Common myeloid progenitor, CD34-positive (primary cell): ENCODE measurements at places on chromosomes 6 and 20.

GRCh38 chr20:24996449-24997377 lies 4.2 kb upstream of the APMAP start:
- no peak for DNase-seq

DNA sequence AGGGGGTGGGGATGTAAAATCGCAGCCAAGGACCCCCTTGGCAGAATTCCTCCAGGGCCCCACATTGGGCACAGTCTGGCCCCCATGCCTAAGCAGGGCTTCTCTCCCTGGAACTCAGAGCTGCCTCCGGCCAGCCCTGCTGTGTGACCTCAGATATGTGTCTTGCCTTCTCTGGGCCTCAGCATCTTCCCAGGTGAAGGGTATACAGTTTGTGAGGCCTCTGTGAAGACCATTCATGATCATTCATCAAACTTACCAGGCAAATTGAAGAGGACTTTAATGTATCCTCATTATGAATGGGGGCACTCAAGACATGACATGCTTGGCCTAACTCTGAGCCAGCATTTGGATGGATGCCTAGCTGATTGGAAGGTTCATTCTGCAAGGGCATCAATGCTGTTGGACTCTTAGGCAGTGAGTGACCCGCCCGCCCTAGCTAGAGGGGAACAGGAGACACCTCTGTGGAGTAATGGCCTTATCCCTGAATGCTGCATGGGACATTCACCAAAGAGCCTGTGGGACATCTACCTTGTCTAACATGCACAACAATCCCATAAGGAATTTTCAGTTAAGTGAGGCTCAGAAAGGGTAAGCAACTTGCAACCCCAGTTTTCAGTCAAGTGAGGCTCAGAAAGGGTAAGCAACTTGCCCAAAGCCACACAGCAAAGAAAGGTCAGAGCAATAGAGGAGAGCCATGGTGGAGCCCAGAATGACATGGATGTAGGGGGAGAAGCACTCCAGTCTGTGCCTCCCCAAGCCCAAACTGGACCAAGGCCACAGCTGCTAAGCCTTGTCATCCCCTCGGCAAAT lies 535 bp downstream of the CCN5 start:
- no peak for DNase-seq

DNA sequence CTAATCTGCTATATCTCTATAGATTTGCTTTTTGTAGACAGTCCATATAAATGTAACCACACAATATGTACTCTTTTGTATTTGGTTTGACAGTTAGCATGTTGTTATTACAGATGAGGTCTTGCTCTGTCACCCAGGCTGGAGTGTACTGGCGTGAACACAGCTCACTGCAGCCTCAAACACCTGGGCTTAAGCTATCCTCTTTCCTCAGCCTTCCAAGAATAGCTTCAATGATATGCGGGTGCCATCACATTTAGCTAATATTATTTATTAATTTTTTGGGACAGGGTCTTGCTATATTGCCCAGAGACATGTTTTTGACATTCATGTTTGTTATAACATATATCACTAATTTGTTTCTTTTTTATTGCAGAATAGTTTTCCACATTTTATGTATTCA lies 10.8 kb downstream of the REPS1 start:
- no peak for DNase-seq

DNA sequence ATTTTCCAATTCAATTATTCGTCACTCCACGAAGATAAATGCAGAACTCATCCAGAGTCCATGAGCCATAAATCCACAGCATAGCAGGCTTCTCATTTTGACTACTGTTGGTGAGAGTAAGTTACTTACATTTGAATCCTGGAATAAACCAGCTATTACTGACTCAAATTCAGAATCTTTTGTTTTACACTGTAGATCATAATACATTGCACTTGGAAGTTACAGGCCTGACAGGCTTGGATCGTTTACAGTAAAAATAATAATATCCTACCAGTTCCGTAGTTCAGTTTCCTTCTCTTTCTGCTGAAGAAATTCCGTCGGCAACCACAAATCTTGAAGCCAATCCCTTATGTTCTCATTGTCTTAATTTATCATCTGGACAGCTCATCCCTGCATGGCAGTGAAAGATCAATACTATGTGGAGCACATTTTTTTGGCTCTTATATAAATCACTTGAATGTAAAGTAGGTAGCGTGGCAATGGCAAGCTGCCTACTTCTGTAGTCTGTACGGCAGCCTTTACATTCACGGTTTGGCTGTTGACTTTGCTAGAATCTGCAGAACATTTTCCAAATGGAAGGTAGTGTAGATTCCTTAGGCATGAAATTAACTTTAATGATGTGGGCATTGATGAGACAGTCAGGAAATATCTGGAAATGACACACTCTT lies 142.9 kb downstream of the WDR27 start:
- no peak for DNase-seq

DNA sequence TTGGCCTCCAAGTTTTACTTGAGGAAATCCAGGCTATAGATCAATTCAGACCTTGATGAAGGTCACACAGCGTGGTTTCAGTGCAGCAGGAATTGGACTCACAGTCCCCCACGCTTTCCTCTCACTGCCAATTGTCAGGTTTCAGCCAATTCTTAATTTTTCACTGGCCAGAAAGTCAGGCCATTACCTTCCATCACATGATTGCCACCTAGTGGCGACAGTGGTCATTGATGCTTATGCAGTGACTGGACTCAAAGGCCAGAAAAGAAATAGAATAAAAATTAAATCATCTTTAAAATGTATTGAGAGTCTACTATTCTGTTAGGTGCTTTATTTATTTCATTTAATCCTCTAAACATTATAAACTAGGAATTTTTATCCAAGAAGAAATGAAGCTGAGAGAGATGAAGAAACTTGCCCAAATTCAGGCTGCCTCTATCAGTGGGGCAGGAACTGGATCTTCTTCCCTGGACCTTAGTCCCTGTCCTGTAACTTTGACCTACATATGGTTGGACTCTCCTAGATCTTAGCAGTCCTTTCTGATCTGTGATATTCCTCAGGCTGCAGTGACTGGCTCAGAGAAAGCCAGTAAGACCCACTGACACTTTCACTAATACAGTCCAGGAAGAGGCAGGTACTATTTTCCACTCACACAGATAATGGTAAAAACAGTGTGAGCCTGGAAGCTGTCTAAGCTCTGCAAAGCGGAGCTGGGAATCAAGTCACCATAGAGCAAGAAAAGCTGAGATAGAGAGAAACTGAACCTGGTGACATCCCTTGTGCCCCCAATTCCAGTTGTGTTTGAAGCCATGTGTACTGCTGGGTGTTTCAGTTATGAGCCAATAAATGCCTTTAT lies 133.3 kb downstream of the ELOVL4 start:
- DNase-seq, result peak; percentile 62

DNA sequence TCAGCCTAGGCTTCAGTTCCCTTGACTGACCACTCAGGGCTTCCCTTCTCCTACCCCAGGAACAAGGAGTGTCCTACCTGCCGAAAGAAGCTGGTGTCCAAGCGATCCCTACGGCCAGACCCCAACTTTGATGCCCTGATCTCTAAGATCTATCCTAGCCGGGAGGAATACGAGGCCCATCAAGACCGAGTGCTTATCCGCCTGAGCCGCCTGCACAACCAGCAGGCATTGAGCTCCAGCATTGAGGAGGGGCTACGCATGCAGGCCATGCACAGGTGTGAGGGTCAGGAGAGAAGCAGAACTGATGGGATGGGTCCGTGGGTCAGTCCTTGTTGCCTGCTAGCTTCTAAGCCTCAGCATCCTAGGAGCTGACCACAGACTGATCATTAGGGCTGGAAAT lies 1.6 kb downstream of the RING1 start:
- no peak for DNase-seq

DNA sequence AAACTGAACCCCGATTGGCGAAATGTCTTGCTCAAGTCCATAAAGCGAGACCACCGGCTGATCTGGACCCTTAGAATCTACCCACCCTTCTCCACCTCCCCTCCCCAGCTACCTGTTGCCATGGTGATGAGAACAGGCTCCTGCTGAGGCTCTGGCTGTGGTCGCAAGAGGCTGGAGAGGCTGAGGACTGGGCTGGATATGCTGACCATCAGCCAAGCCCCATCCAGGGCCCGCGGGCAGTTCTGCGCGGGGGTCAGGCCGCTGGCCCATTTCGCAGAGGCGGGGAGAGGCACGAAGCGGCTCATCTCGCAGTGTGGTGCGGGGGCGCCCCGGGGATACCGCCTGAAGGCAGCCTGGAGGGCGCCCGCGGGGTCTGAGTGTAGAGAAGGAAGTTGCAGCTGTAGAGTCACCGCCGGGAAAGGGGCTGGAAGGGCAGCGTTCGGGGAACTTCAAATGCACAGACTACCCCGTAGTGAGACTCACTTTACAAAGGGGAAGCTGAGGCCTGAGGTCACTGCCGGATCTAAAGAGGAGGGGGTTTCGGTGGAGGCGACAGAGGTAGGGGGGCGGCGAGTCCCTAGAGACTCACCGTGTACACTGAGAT lies 671 bp downstream of the TAPBP start:
- peak; percentile 78 for DNase-seq
